SIG-M5 (cell line): ENCODE measurements at places on chromosomes 3 and 15.

GRCh38 chr3:193771653-193772421 lies 178.8 kb downstream of the OPA1 start:
- no peak for DNase-seq

DNA sequence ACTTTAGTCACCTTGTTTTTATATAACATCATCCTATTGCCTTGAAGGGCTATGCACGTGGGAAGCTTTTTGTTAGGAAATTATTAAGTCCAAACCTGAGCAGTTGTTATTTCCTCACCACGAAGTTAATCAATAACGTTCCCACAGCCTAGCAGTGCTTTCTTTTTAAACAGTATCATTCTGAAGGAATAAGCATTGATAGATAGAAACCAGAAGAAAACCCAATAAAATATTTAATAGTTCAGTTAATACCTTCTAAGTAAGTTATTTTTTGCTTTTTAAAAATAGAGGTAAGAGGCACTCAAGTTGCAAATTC lies 149.3 kb downstream of the KCNMB2 start:
- no peak for DNase-seq

GRCh38 chr3:35709691-35710090 lies 70.4 kb downstream of the ARPP21 start:
- DNase-seq = no peak

- DNase-seq = no peak
These were observed 903.7 kb downstream of the EPHA3 start for GRCh38 chr3:90011131-90011530.

DNA sequence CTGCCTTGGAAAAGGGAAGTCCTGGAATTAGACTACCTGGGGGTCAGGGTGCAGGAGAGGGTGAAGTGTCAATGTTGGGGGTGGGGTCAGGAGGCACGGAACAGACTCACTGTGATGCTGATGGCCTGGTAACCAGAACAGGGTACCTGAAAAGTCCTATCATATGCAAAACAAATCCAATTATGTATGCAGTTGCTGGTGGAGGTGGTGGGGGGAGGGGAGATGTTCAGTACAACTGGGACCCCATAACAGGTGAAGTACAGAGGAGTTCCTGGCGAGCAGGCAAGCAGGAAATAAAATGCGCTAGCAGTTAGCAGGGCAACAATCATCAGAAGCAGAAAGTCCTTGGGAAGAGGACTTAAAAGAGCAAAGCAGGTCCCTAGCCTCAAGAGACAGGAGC lies 4.2 kb upstream of the KATNBL1 start:
- no peak for DNase-seq

GRCh38 chr15:34327906-34328305 lies 9.7 kb downstream of the SLC12A6 start:
- no peak for DNase-seq

- no peak for DNase-seq
These were observed 6.6 kb upstream of the CPN2 start for GRCh38 chr3:194357681-194358080.

DNA sequence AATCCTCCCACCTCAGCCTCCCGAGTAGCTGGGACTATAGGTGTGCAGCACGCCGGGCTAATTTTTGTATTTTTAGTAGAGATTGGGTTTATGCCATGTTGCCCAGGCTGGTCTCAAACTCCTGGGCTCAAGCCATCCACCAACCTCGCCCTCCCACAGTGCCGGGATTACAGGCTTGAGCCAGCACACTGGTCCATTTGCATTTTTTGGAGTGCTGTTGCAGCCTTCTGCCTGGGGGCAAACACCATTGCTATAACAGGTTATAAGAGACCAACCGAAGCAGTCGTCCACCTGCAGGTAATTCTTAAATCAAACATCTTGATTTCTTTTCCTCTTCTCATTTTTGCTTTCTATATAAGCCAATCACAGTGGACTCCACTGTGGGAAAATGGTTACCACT lies 27.7 kb downstream of the ACKR4 start:
- no peak for DNase-seq

DNA sequence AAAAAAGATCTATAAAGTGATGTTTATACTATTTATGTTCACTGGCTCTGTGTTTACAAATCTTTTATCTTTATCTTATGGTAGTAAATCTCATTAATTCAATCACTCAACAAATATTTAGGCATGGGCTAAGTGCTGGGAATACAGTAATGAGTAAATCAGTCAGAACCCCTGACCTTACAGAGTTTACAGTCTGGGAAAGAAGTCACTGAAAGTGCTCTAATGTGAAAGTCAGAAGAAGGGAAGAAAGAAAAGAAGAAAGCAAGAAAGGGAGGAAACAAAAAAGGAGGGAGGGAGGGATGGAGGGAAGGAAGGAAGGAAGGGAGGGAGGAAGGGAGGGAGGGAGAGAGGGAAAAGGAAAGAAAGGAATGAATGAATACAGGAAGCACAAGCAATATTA lies 96.8 kb upstream of the SOX2 start:
- no peak for DNase-seq

GRCh38 chr3:140931016-140931454 lies 10.6 kb upstream of the SLC25A36 start:
- DNase-seq = no peak

DNA sequence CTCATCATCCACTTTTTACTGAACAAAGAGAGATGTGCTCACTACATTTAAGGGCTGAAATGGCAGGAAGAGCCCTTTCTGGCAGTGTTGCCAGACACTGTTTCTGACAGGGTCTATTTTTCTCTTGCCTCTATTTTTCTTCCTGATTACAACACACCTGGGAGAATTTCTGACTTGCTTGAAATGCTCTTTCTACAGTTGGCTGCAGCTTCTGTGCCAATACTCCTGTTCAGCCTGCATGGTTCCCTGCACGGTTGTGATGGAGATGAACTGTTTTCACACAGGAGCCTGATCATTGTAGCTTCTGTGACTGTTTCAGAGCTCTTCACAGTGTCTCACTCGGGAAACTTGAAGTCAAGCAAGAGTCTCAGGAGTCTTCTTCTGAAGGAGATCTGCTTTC lies 83.0 kb upstream of the DLG1 start:
- no peak for DNase-seq

- no peak for DNase-seq
These were observed 11.8 kb upstream of the PRICKLE2 start for GRCh38 chr3:64237083-64237482.

- DNase-seq = no peak
These were observed 24.5 kb downstream of the IQGAP1 start for GRCh38 chr15:90412356-90413194.

GRCh38 chr15:48929661-48930060 lies 34.1 kb downstream of the SHC4 start:
- no peak for DNase-seq

GRCh38 chr15:75030023-75030413 lies 6.6 kb downstream of the PPCDC start:
- DNase-seq = no peak

DNA sequence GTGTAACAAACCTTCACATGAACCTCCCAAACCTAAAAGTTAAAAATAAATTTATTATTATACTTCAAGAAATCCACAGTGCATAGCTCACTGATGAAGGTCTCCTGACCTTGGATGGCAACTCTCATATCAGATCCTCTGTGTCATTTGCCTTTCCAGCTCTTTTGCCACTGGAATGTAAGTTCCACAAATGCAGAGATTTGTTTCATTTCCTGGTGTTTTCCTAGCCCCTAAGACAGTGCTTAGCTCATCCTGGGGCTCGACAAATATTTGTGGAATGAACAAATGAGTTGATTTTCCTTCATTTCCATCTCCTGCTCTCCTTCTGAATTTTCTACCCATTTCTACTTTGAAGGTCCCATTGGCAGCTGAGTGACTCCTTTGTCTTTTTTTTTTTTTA lies 56.0 kb downstream of the FRMD4B start:
- no peak for DNase-seq

DNA sequence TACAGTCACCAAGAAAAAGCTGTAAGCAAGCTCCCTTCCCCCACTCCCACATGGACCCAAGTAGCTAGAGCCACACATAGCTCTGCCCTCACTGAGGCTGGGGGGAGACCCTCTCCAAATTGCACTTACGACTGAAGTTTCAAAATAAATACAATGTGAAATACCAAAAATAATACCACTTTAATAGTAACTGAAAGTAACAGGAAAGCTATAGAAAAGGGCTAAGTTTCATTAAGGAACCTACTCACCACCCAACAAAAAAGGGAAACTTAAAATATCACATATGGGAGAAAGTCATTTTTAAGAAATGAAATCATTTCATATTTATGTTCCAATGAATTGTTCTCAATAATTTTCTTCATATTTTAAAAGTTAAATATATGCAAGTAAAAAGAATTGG lies 130.4 kb upstream of the UBE2E2 start:
- no peak for DNase-seq

DNA sequence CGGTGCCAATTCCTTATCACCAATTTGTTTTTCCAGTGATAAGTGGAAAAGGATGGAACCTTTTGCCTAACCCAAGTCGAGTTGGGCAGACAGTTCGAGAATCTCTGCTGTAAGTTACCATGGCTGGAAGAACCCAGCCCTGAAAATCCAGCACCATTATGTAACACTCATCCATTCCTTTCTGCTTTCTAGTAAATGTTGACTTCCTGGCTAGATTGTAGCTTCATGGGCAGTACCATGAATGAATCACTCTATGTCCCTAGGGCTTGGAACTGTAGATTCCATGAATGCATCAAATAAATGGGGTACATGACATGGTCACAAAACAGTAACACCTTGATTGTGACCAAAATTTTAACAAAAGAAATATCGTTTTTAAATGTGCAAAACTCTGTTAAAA lies 14.0 kb downstream of the CHCHD4 start:
- no peak for DNase-seq

GRCh38 chr3:8822141-8822540 lies 52.7 kb upstream of the OXTR start:
- no peak for DNase-seq

DNA sequence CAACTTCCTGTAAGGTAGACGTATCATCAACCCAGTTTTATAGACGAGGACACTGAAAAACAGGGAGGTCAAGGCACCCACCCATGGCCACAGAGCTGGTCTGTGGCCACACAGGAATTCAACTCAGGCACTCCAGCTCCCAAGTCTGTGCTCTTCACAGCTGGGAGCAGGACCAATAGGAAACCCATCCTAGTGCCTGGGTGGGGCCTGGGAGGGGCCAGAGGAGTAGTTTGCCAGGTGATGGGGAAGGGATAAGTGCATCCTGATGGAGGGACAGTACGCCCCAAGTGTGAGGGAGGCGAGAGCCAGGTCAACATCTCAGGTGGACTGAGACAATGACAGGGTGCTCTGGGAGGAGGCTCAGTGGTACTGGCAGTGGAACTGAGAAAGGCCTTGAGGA lies 22.0 kb downstream of the KIF9 start:
- DNase-seq = no peak

- DNase-seq = no peak
These were observed 433.3 kb downstream of the RAP2B start for GRCh38 chr3:153595186-153595815.

- DNase-seq = no peak
These were observed 1026.6 kb downstream of the ROBO1 start for GRCh38 chr3:78741066-78741645.

- DNase-seq = no peak
These were observed 11.2 kb upstream of the SHC4 start for GRCh38 chr15:48974882-48975281.

DNA sequence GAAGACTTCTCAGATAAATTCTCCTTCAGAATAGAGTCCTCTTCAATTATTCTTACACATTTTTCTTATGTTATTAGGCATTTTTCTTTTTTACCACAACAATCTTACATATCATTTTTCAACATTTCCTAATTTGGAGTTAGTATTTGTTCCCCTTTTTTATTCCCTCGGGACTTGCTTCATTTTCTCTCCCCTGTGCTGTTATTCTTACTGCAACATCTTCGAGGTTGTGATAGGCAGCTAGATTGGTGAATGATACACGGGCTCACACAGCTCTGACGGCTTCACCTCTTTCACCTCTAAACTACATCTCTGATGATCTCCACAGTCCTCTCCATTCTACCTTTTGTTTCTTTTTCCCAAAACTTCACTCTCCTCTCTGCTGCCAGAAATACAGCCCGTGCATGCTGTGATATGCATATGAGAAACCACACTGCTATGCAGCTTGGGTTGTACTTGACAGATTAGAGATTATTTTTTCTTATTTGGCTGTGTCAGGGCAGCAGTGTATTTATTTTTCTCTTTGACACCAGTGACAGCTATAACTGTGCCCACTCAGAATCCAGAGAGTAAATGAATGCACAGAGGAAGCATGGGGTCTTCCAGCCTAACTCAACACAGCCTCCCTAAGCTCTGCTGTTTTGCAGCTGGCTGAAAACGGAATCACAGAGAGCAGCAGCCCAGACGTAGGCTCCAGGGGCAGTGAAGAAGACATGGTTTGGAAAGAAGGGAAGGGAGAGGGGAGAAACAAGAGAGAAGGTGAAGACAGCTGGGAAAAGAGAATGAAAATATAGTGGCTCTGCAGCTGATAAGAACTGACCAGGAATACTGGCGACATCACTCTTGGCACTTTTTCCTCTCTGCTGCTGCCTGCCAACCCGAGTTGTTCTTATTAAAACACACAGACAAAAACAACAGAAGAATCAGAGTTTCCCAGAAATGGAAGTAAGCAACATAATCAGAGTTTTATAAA lies 61.8 kb downstream of the SLC9A9 start:
- no peak for DNase-seq

DNA sequence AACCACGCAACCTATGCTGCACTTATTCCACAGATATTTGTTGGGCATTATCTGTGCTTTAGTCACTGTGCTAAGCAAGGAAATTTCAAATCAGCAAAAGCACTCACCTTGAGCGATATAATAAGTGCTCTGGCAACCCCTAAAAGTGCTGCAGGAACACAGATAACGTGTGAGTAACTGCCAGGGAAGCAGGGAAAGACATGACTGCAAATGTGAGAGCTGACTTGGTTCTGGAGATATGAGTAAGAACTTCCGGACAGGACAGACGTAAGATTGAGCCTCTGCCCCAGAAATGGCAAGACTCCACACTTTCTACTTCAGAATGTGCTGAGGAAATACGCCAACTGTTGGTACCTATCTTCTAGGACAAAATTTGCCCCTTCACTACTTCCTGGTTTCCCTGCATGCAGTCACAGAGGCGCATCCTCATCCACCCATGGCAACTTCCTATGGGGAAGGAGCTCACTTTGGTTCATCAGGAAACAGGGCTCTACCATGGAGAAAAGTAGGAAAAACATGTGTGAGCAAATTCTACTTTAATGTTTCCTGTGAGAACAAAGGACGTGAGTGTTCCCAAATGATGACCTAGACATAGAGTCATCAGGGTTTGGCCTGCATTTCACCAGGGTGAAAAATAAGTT lies 41.7 kb downstream of the AQP9 start:
- no peak for DNase-seq

- no peak for DNase-seq
These were observed 49.1 kb downstream of the IQCH start for GRCh38 chr15:67303490-67304363.

DNA sequence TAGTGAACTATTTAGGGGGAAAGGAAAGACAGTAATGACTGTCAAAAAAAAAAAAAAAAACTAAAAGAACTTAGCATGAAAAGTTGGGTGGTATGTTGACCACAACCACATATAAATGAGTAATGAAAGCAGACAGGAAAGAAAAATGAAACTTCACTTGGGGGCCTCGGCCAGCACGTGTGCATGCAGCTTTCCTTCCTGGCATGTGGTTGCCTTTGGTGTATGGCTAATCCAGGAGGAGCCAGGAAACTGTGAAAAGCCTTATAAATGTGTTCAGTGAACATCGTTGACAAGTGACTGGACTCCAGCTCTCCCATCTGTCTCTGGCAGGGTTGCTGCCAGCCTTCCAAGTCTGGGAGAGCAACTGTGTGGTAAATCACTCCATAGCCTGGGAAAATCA lies 195.1 kb downstream of the DTWD1 start:
- DNase-seq = no peak

GRCh38 chr3:110344897-110345767 lies 726.5 kb upstream of the NECTIN3 start:
- no peak for DNase-seq

- no peak for DNase-seq
These were observed 3.7 kb upstream of the NCKIPSD start for GRCh38 chr3:48689384-48689783.
